Esophagus squamous epithelium (tissue), 5 donors: ENCODE measurements at places on chromosomes 6 and 20.
A peak's percentile ranks its signal among the peaks of the same experiment; 100 is the strongest.

GRCh38 chr20:5024982-5025381, 23.7 kb upstream of the SLC23A2 start:
- no peak for DNase-seq

DNA sequence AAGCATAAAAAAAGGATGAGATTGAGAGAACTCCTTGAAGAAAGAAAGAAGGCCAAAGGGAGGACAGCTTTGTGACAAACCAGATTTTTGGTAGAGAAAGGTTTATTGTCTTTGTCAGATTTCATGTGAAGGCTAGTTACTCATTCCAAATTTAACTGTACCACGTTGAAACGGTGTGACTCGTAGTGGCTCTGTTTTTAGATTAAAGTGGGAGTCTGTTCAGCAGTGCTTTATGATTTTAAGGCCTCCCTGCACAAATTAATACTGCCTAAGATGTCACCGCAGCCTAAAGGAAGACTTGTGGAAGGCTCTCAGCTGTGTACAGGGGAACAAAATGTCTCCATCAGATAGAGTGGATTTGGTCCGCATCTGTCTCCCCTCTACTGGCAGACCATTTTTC, 35.9 kb downstream of the CDC40 start:
- DNase-seq = no peak

- no peak for DNase-seq
Observed at GRCh38 chr20:23434521-23435313, 4.8 kb upstream of the CSTL1 start.

GRCh38 chr20:32535953-32536823, 48.9 kb downstream of the NOL4L start:
- peak; percentile 26 for DNase-seq

DNA sequence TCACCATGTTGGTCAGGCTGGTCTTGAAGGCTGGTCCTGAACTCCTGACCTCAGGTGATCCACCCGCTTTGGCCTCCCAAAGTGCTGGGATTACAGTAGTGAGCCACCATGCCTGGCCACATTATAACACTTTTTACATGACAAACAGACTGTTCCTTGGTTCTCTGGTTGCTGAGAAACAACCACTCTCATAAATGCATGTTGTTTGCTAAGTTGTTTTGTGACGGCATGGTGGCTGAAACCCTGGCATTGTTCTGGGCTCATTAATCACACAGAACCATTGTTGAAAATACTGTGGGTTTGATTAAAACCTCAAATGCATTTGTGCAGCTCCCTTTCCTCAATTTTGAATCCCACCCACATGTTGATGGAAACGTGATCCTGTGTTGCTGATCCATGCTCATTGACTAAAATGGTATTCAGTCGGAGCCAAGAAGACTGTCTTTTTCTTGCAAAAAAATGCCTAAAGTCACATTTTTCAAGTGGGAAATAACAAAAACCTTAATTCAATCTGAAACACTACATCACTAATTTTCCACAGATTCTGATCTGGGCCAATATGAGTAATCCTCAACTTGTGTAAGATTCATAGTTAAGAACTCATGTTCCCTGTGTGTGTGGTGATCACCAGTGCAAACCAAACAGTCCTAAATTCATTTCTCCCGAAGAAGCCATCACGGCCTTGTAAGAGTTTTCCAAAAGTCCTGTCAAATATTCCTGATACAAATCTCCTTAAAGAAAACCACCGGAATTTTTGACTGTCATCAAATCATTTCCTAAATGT, 132.8 kb downstream of the FNDC1 start:
- no peak for DNase-seq

GRCh38 chr6:161507375-161507774, 233.5 kb upstream of the AGPAT4 start:
- no peak for DNase-seq

DNA sequence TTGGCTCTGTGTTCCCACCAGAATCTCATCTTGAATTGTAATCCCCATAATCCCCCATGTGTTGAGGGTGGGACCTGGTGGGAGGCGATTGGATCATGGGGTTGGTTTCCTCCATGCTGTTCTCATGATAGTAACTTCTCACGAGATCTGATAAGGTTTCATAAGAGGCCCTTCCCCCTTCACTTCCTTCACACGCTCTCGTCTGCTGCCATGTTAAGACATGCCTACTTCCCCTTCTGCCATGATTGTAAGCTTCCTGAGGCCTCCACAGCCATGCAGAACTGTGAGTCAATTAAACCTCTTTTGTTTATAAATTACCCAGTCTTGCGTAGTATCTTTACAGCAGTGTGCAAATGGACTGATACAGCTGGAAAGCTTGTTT, 90.0 kb downstream of the ELOVL5 start:
- DNase-seq = no peak

DNA sequence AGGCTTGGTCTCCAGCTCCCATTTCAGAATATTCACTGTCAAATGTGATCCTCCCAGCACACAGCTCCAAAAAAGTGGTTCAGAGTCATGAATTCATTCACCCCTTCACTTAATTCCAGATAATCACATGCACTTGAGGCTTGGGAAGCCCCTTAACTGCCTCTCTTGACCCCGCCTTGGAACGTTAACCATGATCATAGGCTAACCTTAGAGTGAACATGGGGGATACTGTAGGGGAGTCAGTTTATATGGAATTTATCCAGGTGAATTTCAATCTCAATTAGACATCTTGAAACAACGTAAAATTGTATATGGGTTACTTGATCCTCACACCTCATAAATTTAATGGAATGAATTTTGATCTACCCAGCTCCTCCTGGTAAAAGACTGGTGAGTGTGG, 346.8 kb upstream of the ARID1B start:
- DNase-seq = no peak

DNA sequence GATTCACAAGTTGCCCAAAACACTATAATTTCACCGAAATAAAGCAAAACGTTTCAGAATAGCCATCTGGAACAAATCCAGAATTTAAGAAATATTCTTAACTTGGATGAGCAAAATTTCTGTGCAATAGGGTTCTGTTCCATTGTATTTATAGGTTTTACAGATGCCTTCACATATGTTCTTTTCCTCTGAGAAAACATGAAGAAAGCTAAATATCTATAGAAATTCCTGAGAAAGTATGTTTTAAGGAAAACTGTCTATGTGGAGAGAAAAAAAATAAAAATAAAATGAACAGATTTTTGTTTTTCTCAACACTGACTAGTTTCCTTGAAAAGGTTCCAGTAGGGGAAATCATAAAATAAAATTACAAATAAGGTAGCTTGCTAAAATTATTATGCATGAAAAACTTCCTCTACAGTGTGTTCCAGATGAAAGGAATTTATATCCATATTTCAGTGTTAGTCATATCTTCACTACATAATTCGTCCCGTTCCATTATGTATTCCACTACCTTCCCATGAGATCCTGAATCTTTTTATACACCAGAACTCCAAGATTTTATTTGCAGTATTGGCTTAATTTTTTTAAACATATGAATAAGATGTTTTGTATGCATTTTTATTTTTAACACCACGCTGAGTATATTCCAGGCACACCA, 42.4 kb upstream of the TMX4 start:
- DNase-seq = no peak

- no peak for DNase-seq
Observed at GRCh38 chr6:126066053-126067048, 80.0 kb downstream of the TRMT11 start.

DNA sequence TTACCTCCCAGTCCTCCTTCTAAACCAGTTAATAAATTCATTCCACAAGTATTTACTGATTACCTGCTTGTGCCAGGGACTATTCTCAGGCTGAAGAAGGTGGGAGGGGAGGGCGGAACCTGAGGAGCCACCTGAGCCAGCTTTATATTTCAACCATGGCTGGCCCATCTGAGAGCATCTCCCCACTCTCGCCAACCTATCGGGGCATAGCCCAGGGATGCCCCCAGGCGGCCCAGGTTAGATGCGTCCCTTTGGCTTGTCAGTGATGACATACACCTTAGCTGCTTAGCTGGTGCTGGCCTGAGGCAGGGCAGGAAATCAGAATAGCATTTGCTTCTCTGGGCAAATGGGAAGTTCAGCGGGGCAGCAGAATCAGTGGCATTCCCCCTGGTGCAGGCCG, 4.9 kb upstream of the AAR2 start:
- no peak for DNase-seq

GRCh38 chr6:24840187-24840586, 41.5 kb upstream of the ARMH2 start:
- no peak for DNase-seq

DNA sequence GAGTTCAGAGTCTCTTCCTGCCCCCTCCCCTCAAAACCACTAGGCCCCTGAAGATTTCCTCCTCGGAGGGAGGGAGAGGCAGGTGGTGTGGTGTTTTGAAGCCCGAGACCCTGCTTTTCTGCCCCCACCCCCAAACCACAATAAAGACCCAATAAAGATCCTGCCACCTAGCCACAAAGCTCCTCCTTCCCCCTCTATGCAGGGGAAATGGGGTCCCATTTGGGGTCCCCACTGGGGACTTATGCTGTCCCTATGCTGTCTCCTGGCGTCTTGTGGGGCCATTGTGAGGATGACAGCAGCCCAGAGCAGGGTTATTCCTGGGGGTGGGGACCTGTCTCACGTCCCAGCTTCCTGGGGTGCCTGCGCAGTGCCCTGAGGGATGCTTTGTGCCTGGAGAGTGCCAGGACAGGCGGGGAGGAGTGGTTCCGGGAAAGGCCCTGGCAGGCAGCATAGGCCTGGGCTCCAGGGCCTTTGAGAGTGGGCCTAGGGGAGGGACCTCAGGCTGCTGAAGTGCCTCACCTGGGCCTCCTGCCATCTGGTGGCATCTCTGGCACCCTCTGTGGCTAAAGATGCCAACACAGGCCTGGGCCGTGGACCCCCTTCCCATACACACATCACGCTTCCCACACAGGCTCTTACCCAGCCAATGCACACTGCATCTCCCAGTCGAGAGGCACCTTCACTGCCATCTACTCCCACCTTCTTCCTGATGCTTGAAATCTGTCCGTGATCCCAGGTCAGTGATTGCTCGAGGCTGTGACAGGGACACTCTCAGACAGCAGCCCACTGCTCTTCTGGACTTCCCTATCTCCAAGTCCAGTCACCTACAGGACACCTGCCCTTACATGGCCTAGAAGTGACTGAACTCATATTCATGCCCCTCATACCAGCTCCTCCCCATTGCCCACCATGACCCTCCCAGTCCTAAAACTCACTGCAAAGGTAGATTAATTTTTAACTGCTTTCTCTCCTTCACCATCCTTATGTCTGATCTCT, 7.9 kb upstream of the ARMC12 start:
- no peak for DNase-seq

- no peak for DNase-seq
Observed at GRCh38 chr6:17580518-17581048, 19.5 kb upstream of the FAM8A1 start.

DNA sequence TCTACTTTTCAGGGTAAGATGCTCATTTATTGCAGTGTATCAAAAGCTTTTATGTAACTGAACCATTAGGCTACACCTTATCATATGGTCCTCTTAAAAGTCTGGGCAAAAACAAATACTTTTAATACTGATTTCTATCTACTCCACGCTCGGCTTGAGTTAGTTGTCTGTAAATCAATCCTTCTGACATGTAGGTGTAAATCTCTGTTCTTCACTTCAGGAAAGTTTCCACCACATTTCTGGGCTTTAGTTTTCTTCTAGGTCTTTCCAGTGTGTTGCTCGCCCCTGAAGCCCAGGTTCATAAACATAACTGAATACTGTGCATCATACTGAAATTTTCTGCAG, 89.2 kb upstream of the RNF217 start:
- DNase-seq = no peak

DNA sequence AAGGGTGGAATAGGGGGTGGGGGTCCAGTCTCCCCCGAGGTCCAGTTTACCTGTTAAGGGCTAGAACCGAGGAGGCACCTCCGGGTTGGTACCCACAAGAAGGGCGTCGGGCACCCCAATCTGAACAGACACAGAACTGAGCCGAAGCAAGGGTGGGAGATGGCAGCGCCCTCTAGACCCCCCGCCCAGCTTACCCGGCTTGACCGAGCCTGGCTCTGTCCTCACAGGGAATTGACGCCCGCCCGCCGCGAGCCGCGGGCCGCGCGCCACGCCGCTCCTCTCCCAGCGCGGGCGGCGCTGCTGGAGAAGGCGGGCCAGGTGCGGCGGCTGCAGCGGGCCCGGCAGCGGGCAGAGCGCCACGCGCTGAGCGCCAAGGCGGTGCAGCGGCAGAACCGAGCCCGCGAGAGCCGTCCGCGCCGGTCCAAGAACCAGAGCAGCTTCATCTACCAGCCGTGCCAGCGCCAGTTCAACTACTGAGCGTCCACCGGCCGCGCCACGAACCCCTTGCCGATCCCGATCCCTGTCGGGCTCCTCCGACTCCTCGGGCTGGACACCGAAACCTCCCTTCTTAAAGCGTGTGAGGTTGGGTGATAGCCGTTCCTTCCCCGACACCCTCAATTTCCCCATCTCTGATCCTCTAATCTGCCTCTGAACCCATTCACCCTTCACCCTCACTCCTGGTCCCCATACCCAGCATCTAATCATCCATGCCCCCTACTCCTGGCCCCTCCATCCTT, 5.9 kb downstream of the TP53INP2 start:
- DNase-seq = no peak
